ENCODE measurements at places on chromosomes 1 and 21.

DNA sequence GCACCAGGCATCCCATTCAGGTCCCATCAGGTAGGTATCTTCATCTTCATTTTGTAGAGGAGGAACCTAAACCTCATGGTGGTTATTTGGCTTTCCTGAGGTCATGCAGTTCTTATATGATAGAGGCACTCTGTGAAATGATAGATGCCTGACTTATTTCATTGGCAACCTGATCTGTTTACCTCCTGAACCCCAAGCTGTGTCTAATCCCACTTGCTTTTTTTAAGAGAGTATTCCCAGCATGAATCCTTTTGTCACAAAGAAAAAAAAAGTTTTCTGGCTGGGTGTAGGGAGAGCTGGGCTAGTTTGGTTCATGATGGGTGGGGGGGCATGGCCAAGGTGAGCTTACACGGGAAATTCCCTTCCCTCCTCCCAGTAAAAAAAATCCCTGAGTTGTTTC lies 154.2 kb downstream of the TENT5C start:
- no peak for DNase-seq

DNA sequence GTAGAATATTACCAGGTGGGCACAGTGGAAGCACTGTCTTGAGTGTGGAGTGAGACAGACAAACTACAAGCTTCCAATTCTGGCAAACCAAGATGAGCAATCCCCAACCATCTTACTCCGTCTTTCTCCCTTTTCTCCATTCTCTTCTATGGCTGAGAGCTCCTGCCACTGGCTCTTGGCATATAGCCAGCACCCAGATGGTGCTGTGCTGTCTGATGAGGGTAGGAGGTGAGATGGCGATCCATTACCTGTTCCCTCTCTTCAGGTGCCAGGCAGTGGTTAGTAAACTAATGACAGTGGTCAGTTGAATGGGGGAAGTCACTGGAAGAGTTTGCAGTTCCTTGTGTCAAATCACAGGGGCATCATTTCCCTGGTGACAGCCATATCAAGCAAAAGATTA lies 108.4 kb downstream of the FNBP1L start:
- DNase-seq = no peak

DNA sequence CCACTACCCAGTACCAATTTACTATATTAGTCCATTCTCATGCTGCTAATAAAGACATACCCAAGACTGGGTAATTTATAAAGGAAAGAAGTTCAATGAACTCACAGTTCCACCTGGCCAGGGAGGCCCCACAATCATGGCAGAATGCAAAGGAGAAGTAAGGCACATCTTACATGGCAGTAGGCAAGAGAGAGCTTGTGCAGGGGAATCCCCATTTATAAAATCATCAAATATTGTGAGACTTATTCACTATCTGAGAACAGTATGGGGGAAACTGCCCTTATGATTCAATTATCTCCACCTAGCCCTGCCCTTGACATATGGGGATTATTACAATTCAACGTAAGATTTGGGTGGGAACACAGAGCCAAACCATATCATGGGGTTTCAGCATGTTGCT lies 6.4 kb downstream of the CD58 start:
- no peak for DNase-seq

- DNase-seq = no peak
Measured at GRCh38 chr21:17726047-17726829, 92.9 kb downstream of the C21orf91 start.

- DNase-seq = no peak
Measured at GRCh38 chr1:234619071-234619480, 9.1 kb upstream of the IRF2BP2 start.

- DNase-seq = no peak
Measured at GRCh38 chr1:101653482-101653946, 343.2 kb downstream of the OLFM3 start.
